ENCODE measurements at places on chromosomes 5 and 9.
A peak's percentile ranks its signal among the peaks of the same experiment; 100 is the strongest.

- no peak for DNase-seq
Observed at GRCh38 chr9:15187589-15187988, 119.4 kb downstream of the TTC39B start.

DNA sequence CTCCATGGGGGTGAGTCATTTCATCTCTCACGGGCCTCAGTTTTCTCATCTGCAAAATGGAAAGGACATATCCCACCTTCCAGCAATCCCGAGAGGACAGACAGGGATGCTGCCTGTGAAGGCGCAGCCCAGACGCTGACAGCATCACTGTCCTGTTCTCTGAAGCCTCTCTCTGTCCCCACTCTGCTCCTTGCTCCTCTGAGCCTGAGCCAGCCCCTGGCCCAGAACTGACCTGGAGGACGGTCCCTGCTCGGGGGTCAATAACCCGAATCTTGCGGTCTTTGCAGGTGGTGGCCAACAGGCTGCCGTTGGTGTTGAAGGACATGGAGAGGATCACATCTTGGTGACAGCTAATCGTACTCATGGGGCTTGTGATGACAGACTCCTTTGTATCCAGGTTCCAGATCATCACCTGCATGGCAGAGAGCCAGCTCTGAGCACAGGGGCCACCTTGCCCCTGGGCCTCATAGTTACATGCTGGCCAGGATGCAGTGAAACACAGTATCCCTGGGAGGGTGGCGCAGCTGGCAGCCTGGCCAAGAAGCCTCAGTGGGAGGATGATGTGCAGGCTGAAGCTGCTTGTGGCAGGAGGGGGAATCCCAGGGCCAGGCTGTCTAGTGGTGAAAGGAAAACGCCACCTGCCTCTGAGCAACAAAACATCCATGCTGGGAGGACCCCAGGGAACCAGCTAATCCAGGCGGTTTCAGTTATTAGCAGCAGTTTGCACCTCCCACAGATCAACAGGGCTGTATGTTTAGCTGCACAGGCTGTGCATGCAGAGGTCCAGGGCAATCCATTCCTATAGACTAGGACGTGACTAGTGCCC, 14.0 kb upstream of the TRIM14 start:
- no peak for DNase-seq

GRCh38 chr9:128635266-128636023, 21.2 kb downstream of the DYNC2I2 start:
- peak; percentile 75 for DNase-seq

DNA sequence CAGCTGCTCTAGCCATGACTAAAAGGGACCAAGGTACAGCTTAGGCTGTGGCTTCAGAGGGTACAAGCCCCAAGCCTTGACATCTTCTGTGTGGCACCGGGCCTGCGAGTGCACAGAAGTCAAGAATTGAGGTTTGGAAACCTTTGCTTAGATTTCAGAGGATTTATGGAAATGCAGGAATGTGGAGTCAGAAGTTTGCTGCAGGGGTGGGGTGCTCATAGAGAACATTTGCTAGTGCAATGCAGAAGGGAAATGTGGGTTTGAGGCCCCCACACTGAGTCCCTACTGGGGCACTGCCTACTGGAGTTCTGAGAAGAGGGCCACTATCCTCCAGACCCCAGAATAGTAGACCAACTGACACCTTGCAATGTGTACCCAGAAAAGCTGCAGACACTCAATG, 624.9 kb upstream of the FTMT start:
- DNase-seq = no peak

- DNase-seq = no peak
Observed at GRCh38 chr5:73327908-73328455, 120.6 kb downstream of the FOXD1 start.

DNA sequence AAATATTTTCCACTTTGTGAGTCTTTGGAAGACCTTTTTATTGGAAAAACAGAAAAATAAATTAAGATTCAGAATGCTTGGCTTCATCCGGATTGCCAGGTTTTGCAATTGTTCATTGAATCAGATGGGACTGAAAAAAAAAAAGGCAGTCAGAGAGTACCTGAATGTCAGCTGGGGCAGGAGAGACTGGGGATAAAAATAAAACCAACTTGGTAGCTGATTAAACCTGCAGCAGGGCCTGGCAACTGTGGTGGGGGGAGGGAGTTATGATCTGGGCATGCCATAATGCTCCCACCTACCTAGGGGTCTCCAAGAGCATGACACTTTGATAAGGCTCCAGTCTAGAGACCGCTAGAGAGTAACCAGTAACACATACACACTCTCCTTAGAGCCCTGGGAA, 454.4 kb downstream of the DTWD2 start:
- DNase-seq = no peak

- no peak for DNase-seq
Observed at GRCh38 chr9:6247266-6247665, 31.7 kb downstream of the IL33 start.

DNA sequence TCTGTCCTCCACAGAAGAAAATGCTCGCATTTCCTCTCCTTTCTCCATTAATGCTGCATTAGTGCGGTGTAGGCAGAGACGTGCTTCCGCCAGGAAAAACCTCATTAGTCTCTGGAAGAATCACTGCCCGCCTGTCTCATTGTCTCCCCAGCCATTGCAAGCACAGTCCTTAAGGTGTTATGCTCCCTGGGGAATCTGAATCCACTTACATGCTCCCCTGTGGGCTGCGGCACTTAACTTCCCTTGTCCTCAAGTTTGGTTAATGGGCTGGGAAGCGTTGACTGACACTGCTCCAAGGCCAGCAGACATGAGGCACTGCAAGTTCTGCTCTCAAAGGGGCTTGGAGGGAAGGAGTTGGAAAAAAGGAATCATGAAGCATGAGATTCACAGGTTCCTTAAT, 41.6 kb downstream of the TARS1 start:
- no peak for DNase-seq

- DNase-seq = no peak
Observed at GRCh38 chr5:68012429-68012828, 203.1 kb upstream of the PIK3R1 start.

DNA sequence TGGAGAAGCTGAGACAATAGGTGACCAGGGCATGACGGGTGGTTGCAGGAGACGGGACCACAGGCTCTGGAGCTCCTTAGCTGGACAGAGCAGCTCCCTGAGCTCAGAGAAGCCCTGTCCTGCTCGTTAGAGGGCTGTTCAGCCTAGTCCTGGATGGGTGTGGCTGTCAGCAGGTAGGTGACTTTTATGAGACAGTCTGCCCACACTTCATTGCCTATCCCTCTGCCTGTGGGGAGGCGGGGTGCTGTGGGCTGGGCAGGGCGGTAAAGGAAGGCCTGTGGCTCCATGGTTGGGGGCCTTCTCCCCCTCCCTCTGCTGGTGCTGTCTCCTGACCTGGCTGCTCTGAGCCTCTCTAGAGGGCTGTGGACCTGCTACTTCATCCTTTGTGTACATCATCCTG, 134.6 kb downstream of the RXRA start:
- no peak for DNase-seq

- peak; percentile 76 for DNase-seq
Observed at GRCh38 chr9:38059233-38059936, 9.6 kb downstream of the SHB start.

- no peak for DNase-seq
Observed at GRCh38 chr5:169051351-169051750, 249.6 kb downstream of the SLIT3 start.

- DNase-seq = no peak
Observed at GRCh38 chr9:28120626-28121025, 547.3 kb upstream of the C9orf72 start.

GRCh38 chr5:149445739-149446369, 66.8 kb upstream of the IL17B start:
- DNase-seq = no peak

GRCh38 chr9:3181049-3181953, 337.4 kb upstream of the PUM3 start:
- no peak for DNase-seq

DNA sequence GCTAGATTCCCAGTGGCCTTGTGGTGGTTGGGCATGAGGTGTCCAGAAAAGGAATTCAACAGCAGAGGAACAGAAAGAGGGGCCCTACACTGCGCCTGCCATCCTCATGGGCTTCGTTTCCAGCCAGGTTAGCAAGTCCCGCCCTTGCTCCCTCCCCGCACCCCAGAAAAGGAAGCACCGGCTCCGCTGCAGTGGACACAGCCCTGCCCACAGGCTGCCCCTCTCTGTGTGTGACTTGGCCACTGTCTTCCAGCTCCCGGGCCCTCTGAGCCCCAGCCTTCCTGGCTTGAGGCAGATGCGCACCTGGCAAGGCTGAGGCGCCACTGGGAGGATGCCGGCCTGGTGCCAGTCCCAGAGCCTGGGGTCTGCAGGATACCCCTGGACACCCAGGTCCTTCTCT, 305.0 kb upstream of the IRX4 start:
- DNase-seq = no peak

GRCh38 chr9:121876658-121877271, 216.3 kb downstream of the TTLL11 start:
- DNase-seq = no peak

- DNase-seq = no peak
Observed at GRCh38 chr9:122097679-122098315, 4.7 kb upstream of the TTLL11 start.

DNA sequence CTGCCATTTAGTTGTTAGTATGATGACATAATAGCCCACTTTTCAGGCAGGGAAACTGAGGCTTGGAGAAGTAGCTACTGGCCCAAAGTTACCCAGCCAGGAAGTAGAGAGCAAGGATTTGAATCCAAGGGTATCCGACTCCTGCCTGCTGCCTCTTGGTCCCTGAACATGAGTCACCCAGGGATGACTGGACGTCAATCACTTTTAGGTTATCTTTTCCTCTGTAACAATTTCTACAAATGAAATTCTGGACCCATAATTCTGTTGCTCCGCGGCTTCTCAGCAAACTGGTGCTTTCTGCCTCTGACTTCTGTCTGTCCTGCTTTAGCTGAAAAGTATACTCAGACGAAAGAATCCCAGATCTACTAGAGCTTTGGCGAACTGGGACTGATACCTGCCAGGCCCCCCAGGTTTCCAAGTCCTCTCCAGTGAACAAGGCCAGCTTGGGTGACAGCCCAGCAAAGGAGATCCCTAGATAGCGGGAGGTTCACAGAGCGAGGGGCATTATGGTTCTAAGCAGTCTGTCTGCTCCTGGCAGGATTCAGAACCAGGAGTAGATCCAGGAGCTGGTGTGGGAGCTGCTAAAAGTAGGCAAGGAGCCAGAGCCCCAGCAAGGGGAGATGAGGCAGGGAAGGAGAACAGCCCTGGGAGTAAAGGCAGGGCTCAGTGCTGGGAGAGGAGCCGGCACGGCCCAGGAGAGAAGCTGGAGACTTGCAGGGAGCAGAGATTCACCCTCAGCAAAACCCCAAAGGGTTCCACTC, 20.6 kb downstream of the OLFML2A start:
- no peak for DNase-seq

DNA sequence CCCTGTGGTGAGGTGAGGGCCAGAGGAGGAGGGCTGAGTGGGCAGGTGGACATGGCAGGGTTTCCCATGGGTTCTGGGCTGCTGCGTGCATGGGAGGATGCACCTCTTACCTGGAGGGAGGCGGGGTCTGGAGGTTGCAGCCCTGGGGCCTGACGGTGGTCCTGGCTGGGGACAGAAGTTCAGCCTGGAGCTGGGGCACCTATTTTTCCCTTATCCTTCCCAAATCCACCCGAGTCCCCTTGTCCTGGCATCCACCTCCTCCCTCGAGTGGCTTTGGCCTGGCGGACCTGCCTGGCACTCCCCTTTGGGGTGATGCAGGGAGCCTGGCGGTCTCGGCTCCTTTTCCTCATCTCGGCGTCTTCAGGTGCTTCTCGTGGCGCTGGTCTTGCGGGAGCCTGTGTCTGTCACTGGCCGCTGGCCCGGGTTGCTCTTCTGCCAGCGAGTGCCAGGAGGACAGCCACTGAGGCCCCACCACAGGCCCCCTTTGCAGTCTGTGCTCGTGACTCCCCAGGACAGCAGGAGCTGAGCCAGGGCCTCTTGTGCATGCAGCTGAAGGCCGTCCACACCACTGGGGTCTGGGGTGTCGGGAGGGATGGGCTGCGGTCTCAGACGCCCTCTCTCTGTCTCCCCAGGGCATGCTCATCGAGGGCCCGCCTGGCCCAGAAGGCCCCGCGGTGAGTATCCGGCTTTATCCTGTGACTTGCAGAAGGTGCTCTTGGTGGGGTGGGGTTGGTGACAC, 96.4 kb downstream of the COL5A1 start:
- DNase-seq = no peak

DNA sequence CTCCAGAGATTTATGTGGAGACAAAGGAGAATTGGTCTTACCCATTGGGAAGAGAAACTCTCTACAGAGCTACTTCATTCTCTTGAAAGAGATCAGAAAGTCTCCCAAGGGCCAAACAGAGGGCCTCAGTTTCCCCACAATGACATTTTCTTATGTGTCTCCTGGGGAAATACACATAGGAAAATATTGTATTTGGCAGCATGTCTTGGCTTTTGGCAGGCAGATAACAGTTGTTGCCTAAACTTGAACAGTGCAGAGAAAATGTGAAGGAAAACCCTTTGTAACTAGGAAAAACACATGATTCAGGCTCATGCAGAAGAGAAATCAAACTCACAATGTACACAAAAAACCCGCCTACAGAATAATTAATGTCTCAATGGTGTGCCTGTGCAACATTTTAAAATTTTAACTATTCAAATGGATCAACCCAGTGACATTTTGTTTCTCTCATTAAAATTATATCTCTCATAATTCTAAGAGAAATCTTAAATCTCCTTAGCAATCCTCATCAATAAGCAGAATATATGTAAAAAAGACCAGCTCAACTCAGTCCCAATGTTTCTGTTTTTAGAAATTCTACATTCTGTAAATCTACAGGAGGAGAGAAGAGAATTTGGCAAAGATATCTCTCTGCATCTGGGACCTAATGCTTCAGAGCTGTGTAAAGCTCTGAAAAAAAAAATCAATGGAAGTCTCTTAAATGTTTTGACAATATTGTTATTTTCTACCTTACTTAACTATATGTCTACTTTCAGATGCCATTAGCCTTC, 205.1 kb downstream of the ADAMTSL1 start:
- DNase-seq = no peak

GRCh38 chr9:135039266-135039870, 48.1 kb upstream of the OLFM1 start:
- DNase-seq = no peak

GRCh38 chr9:111759762-111760639, 34.7 kb downstream of the SHOC1 start:
- peak; percentile 70 for DNase-seq

- DNase-seq = peak; percentile 47
Observed at GRCh38 chr9:14687042-14687719, 6.1 kb downstream of the ZDHHC21 start.

DNA sequence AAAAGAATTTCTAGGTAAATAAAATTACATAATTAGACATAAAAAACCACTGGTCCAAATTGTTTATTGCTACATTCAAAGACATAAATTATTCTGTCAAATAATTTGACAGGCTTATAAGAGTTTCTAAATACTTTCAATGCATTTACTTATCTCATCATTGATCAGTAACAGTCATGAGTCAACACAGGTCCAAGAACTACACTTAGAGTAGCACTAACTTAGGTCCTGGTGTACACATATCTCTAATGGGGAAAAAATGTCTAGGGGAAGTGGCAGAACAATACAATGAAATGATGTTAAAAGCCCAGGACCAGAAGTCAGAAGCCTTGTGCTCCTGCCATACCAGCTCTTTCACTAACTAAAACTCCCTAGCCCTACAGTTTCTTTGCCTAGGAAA, 96.5 kb upstream of the SLCO6A1 start:
- DNase-seq = no peak

GRCh38 chr9:16039218-16039987, 486.6 kb downstream of the CCDC171 start:
- DNase-seq = no peak
